ENCODE measurements at places on chromosomes 7 and 10.

GRCh38 chr7:44517175-44517574, 24.0 kb downstream of the NPC1L1 start:
- DNase-seq, result no peak

DNA sequence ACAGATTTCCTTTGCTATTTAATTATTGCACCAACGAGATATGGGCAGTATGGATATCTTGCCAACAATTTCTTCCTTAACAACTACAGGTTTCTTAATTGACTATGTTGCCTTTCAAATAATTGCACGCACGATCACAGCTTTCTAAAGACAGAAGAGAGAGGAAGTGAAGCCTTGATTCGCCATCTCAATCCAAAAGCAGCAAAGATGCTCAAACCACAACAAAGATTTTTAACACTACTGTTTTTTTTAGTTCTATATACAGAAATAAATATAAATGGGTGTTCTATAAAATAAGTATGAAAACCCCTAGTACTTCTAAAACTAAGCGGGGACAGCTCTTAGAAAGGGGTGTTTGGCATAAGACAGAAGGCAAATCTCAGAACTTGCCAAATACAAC, 251.3 kb downstream of the SFMBT2 start:
- no peak for DNase-seq

- DNase-seq, result peak; percentile 36
Measured at GRCh38 chr7:113179313-113179712, 61.0 kb upstream of the SMIM30 start.

- DNase-seq, result no peak
Measured at GRCh38 chr10:73797324-73798025, 12.1 kb downstream of the ZSWIM8 start.

- DNase-seq, result no peak
Measured at GRCh38 chr7:110974441-110974840, 116.5 kb upstream of the LRRN3 start.

DNA sequence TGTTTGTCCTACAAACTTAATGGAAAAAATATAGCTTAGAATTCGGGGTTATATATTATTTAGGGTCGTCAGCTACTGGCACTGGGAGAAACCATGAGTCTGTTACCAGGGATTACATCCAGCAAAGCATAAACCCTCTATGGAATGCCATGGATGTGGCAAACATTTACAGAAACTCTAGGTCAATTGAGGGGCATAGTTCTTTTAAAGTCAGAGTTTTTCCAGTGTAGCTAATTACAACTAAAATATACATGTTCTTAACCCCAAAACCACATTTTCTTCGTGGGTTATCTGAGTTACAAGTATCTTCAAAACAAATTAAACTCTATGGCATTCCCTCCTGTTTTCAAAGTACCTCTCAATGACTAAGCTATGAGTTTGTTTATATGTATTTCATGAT, 99.3 kb upstream of the THSD7A start:
- no peak for DNase-seq

GRCh38 chr7:1593091-1593866, 23.4 kb upstream of the PSMG3 start:
- peak; percentile 23 for DNase-seq

DNA sequence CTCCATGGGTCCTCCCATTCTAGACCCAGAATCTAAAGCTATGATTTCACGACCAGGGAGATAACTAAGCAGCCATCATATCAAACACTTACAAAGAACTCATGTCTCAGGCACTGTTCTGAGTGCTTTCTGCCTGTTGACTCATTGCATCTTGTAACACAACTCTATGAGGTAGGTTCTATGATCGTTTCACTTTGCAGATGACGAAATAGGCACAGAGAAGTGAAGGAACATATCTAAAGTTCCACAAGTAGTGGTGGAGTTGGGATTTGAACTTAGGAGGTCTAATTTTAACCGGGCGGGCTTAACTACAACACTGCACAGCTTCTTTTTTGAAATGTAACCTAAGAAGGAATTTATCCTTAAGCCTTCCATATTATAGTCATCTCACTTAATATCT, 2.9 kb downstream of the RBP4 start:
- DNase-seq, result no peak

DNA sequence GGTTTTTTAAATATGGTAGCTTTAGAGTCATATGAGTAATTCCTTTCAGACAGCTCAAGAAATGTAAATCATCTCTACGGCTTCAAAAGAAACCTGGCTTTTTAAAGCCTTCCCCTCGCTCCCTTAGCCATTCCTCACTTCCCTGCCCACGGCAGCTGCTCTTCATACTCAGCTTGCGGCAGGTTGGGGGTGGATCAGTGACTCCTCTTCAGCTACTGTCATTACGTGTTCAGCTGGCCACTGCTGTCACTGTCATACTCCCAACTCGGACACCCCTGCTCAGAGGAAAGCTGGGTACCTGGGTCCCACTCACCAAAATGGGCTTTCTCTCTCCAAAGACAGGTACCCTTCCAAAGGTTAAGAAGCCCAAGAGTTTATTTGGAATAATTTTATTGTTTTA, 6.6 kb downstream of the YWHAG start:
- DNase-seq, result peak; percentile 24

DNA sequence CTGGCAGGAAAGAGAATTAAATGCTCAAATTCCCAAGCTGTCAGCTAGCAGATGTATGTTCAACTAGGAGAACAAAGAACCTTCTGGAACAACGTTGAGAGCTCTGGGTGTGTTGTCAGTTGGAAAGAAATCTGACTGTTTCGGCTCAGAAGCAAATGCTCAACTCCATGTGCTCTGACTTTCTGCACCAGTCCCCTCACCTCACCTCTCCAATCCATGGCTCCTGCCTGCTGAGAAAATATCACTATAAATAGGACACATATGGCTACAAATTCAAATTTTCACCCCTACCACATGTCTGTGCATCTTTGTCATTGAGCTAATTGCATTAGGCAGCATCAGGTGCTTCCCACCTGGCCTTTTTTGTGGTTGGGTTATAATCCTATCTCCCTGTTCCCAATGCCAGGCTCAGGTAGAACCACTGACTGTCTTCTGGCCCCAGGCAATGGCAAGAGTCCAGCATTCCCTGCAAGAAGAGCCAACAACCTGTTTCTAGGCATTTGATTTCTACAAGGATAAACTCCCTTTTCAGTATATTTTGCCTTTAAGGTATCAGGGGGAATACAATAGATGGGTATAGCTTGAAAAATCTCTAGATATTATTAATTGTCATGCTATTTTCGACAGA, 142.6 kb upstream of the LSM8 start:
- no peak for DNase-seq

- DNase-seq, result no peak
Measured at GRCh38 chr10:131134001-131134576, 177.4 kb downstream of the TCERG1L start.

DNA sequence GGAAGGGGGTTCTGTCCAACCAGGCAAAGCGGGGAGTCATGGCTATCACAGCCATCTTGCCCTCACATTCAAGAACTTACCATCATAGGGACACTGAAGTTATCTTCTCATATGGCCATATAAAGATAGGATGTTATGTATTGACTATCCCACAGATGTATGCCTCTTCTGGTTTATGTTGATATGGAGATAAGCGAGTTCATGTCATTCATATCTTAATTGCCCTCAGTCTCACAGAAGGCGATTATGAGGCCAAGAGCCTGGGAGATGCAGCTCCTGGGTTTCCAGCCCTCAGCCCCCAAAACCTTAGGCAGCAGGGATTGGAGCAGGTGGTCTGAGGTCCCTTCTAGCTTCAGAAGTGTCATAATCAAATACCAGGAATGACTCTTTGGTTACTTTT, 8.5 kb upstream of the ANKRD61 start:
- no peak for DNase-seq

DNA sequence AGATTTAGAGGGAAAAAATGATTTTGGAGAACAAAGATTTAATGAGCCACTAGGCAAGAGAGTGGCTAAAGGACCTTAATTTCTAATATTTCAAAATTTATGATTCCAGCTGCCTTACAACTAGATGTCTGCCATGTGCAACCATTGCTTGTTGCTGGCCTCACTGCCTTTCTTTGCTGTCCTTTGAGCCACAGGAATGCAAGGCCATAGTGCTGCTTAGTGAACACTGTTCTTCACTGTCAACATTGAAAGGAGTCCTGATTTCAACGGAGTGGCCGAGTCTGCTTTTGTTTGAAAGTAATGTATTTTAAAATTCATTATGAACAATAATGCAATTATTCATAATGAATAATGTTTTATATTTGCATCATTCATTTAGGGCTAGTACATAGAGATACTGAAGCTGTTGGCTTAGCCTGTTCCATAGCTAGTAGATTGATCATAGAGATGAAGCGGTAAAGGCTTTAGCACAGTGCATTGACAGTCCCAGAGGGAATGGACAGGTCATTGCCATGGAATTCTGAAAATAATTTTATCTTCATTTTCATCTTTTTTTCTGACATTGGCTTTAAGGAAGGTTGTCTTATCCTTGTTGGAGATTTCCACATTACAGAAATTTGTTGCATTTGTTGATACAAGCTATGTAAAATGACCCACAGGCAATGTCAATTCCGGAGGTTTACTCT, 544.1 kb downstream of the AUTS2 start:
- DNase-seq, result no peak

GRCh38 chr7:14637968-14638367, 264.6 kb downstream of the DGKB start:
- no peak for DNase-seq

- DNase-seq, result no peak
Measured at GRCh38 chr10:118926903-118927302, 102.6 kb upstream of the NANOS1 start.

GRCh38 chr10:97506199-97506991, 7.7 kb downstream of the UBTD1 start:
- DNase-seq, result no peak

DNA sequence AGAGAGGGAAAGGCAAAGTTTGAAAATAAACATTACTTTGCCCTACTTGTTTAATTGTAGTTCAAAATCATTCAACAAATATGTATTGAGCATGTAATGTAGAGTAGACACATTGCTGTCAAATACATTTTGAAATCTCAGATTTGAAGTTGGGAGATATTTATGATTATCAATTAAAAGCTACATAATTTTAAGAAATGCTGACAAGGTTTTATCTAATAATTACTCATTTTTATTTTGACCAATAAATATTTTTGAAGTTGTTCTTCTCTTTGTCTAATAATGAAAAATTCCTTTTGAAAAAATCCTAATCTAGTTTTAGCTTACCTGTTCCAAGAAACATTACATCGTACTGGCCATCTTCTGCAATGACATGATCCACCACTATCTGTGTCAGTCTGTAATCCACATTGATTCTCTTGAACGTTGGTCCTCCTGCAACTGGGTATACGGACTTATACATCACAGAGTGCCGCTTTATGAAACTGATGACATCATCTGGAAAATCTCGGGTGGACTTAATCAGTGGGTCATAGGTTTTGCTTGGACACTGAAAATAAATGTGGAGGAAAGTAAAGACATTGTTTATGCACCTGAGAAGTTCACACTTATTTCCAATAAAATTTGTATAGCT, 164.7 kb downstream of the SEMA3D start:
- no peak for DNase-seq

GRCh38 chr10:14413523-14413922, 82.8 kb upstream of the FRMD4A start:
- DNase-seq, result no peak

- peak; percentile 87 for DNase-seq
Measured at GRCh38 chr10:89502549-89502948, 32.8 kb downstream of the SLC16A12 start.

GRCh38 chr10:131729938-131730660, 170.7 kb upstream of the PPP2R2D start:
- DNase-seq, result no peak

DNA sequence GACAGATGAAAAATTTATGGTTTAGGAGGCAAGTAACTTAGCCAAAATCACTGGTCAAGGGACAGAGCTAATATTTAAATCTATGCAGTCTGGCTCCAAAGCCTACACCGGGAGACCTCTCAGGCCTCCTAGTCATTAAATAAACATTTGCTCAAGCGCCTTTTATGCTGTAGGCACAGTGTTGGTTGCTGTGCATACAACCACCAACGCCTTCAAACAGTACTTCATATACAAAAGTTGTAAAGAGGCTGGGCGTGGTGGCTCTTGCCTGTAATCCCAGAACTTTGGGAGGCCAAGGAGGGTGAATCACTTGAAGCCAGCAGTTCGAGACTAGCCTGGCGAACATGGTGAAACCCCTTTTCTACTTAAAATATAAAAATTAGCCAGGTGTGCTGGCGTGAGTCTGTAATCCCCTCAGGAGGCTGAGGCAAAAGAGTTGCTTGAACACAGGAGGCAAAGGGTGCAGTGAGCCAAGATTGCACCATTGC, 159.8 kb downstream of the MAGI2 start:
- peak; percentile 56 for DNase-seq

DNA sequence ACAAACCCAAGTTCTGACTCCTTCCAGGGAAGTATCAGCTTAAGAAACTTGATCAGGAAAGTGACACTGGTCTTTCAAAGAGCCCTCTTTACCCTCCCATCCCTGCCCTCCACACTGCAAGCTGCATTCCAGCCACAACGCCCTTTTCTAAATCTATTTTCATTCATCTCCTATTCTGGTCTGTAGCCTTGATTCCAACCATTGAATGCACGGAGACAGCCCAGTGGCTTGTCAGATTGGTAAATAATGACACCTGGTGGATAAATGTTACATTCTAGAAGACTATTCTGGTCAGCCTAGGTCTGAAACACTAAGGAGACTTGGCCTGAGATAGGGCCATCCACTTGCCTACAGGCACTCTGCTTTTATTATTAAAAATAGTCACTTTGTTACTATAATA, 20.9 kb downstream of the MORN4 start:
- DNase-seq, result peak; percentile 45

- DNase-seq, result no peak
Measured at GRCh38 chr10:112335111-112335867, 38.6 kb upstream of the ACSL5 start.

- DNase-seq, result peak; percentile 7
Measured at GRCh38 chr10:29783201-29783947, 148.6 kb upstream of the SVIL start.

- DNase-seq, result no peak
Measured at GRCh38 chr10:51635436-51635835, 64.0 kb downstream of the CSTF2T start.

DNA sequence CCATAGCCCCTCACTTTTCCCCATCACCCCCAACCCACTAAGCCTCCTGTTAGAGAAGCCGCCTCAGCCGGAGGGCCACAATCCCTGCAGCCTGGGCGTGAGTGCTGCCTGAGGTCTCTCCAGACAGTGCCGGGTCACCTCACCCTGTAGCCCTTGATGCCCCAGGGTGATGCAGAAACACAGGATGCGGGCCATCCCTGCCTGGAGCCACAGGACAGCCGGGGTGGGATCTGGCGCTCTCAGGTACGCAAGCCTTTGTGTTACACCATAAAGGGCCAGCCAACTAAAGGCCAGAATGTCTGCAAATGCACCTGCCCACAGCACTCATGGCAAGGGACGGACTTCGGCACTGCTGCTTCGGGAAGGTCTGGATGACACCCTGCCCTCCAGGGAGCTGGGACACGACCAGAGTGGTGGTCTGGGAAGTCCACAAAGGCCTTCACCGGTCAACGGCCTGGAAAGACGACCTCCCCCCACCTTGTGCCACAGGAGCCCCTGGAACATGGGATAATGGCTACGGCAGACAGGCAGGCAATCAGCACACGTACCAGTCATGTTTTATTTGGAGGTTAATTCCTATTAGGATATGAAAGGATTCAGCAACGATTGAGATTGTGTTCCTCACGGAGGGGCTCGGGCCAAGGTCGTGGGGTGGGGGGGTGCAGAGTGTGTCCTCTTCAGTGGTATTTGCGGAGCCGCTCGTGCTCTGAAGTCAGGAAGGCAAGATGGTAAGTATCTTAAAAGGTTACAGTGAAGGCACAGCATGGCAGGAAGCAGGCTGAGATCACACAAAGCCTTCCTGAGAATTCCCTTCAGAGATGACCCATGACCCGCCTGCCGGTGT, 8.1 kb downstream of the ATP5MF start:
- no peak for DNase-seq
